ENCODE measurements at places on chromosomes 2 and 18. TPM values are rescaled to one million over a fixed set of nuclear protein-coding genes. Genes with fewer than 3 reads are reported as not detected.

The CNGA3 gene
- not detected for total RNA-seq

The XPO1 gene
- total RNA-seq: 184 TPM

The SLC8A1 gene
- 0.07 TPM for total RNA-seq

- no peaks in the 10 kb centered on the region for H3K27me3 ChIP-seq
- no peak overlapping the region for H3K27ac ChIP-seq
- H3K36me3 ChIP-seq: no peaks in the 10 kb centered on the region
- H3K4me1 ChIP-seq: no peaks in the 10 kb centered on the region
- no peak for DNase-seq
Measured at GRCh38 chr2:140861666-140862065, 1269.2 kb downstream of the LRP1B start.

GRCh38 chr2:40540026-40540425, 88.1 kb upstream of the SLC8A1 start:
- H3K36me3 ChIP-seq: no peaks in the 10 kb centered on the region
- no peaks in the 10 kb centered on the region for H3K4me1 ChIP-seq
- peaks cover 21% of the 10 kb centered on the region for H3K27me3 ChIP-seq
- no peak overlapping the region for H3K27ac ChIP-seq

- no peaks in the 10 kb centered on the region for H3K36me3 ChIP-seq
- H3K27ac ChIP-seq: no peak overlapping the region
- H3K4me1 ChIP-seq: no peaks in the 10 kb centered on the region
Measured at GRCh38 chr2:20113004-20113796, 61.8 kb upstream of the LAPTM4A start.

DNA sequence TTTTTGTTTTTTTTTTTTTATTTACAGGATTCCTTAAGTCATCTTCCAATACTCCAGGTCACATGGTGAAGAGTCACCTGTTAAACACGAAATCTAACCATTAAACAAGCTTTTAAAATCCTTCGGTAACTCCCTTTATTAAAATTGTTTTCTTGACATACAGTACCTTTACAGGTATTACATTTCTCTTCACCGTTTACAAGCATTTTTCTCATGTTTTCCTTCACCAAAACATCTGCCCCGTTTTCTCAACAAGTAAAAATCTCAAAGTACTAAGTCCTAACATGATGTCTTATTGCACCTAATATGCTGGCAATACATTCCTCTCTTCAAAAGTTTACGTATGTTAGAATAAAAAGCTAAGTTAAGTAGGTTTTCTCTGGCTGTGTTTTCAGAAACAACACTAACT, 1.1 kb downstream of the PUM2 start:
- peak overlapping the region; percentile 95 for H3K4me3 ChIP-seq
- DNase-seq: no peak
- H3K27ac ChIP-seq: peak overlapping the region; percentile 92

DNA sequence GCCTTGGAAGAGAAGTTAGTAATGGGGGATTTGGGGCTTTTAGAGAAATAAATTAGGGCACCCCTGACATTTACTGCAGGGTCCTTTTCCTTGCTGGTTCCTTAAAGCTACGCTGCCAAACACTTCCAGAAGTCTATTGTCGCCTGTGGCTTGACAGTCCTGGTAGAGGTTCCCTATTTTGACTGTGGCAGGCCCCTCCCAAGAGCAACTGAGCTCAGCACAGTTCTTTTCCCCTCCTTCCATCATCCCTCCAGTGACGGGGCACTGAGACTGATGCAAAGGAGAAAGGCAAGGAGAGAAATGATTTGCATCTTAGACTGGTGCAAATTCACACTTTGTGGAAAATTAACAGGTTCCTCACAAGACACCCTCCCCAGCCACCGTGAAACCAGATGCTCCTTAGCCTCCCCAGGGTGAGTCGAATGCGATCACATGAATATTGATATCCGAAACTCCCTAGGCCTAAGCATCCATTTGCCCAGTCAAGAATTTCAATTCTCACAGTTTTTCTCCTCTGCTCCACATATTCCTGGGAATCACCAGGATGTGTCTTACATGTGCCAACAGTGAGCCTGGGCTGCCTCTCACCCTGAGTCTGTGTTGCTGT, 45.4 kb downstream of the RABL2A start:
- H3K4me1 ChIP-seq: no peaks in the 10 kb centered on the region
- H3K27me3 ChIP-seq: no peaks in the 10 kb centered on the region
- H3K36me3 ChIP-seq: no peaks in the 10 kb centered on the region
- H3K27ac ChIP-seq: no peak overlapping the region

- H3K4me3 ChIP-seq: no peak overlapping the region
- H3K4me1 ChIP-seq: no peaks in the 10 kb centered on the region
- no peaks in the 10 kb centered on the region for H3K27me3 ChIP-seq
- DNase-seq: no peak
- H3K36me3 ChIP-seq: no peaks in the 10 kb centered on the region
Measured at GRCh38 chr2:86298411-86299390, 38.7 kb downstream of the REEP1 start.

DNA sequence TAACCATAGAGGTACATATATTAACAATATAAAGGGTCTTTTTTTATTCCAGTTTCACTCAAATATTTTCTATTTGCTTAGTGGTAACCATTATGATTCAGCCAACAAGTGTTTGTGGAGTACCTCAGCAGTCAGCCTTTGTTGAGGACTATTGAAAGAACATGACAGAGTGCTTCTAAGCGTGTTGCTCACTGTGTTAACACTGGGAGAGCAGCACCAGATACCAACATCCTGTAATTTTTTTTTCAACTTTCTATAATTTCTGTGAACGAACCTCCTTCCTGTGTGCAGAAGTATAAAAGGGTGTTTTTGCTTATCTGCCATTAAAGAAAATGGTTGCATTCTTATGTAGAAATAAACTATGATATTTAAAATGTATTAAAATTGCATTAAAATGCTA, 239.0 kb downstream of the PHLPP1 start:
- H3K4me3 ChIP-seq: no peak overlapping the region
- no peak overlapping the region for H3K27ac ChIP-seq
- no peaks in the 10 kb centered on the region for H3K4me1 ChIP-seq
- H3K36me3 ChIP-seq: no peaks in the 10 kb centered on the region
- no peaks in the 10 kb centered on the region for H3K27me3 ChIP-seq
- DNase-seq: no peak

The SIGLEC15 gene
- total RNA-seq: not detected

DNA sequence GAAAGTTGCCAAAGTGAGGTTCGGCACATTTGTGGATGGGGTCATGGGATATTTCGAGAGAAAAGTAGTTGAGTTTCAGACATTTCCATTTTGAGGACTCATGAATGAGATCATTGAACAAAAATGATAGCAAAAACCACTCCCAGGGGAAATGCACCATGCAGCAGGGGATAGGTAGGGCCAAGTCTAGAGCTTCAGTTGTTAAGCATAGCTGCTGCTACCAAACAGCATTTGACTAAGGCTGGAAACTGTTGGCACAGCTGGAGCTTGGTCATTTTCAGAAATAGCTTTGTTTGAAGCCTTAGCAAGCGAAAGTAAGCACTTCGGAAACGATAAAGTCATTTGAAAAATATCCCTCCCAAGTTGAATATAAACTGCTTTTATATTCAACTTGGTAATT, 431.8 kb downstream of the SOCS6 start:
- H3K27me3 ChIP-seq: no peaks in the 10 kb centered on the region
- no peaks in the 10 kb centered on the region for H3K36me3 ChIP-seq
- H3K27ac ChIP-seq: no peak overlapping the region
- DNase-seq: no peak

The DCC gene
- total RNA-seq: not detected

DNA sequence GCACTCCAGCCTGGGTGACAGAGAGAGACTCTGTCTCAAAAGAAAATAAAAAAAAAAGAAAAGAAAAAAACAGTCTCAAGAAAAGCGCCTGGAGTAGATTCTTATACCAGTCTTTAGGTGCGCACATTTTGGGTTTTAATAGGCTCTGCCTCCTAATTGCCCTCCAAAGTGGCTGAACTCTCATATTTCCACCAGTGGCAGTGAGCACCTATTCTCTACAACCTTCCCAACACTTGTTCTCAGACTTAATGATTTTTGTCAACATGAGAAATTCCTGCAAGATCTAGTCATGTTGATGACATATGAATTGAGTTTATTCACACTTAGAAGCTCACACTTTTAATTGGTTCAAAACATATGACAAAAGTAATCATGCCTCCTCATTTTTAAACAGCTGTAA, 39.0 kb downstream of the PLB1 start:
- no peak overlapping the region for H3K4me3 ChIP-seq
- H3K27ac ChIP-seq: no peak overlapping the region
- H3K4me1 ChIP-seq: no peaks in the 10 kb centered on the region
- no peaks in the 10 kb centered on the region for H3K36me3 ChIP-seq

DNA sequence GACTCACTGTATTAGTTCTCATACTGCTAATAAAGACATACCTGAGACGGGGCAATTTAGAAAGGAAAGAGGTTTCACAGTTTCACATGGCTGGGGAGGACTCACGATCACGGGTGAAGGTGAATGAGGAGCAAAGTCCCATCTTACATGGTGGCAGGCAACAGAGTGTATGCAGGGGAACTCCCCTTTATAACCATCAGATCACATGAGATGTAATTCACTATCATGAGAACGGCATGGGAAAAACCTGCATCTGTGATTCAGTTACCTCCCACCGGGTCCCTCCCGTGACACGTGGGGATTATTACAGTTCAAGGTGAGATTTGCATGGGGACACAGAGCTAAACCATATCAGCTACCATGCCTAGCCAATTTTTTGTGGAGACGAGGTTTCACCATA, 168.2 kb downstream of the NEDD4L start:
- DNase-seq: no peak
- H3K4me1 ChIP-seq: peaks cover 46% of the 10 kb centered on the region
- H3K4me3 ChIP-seq: no peak overlapping the region
- no peak overlapping the region for H3K27ac ChIP-seq

- H3K36me3 ChIP-seq: no peaks in the 10 kb centered on the region
- no peak for DNase-seq
- H3K4me1 ChIP-seq: no peaks in the 10 kb centered on the region
- H3K27me3 ChIP-seq: no peaks in the 10 kb centered on the region
- no peak overlapping the region for H3K27ac ChIP-seq
- H3K4me3 ChIP-seq: no peak overlapping the region
Measured at GRCh38 chr2:144099780-144100377, 420.0 kb downstream of the ZEB2 start.

The SRBD1 gene
- 20.6 TPM for total RNA-seq

The GAD1 gene
- 11.0 TPM for total RNA-seq

The DES gene
- total RNA-seq: 4.2 TPM

- no peak overlapping the region for H3K27ac ChIP-seq
- no peak for DNase-seq
- H3K4me1 ChIP-seq: no peaks in the 10 kb centered on the region
- H3K27me3 ChIP-seq: no peaks in the 10 kb centered on the region
Measured at GRCh38 chr18:27778441-27778840, 398.5 kb downstream of the CDH2 start.

DNA sequence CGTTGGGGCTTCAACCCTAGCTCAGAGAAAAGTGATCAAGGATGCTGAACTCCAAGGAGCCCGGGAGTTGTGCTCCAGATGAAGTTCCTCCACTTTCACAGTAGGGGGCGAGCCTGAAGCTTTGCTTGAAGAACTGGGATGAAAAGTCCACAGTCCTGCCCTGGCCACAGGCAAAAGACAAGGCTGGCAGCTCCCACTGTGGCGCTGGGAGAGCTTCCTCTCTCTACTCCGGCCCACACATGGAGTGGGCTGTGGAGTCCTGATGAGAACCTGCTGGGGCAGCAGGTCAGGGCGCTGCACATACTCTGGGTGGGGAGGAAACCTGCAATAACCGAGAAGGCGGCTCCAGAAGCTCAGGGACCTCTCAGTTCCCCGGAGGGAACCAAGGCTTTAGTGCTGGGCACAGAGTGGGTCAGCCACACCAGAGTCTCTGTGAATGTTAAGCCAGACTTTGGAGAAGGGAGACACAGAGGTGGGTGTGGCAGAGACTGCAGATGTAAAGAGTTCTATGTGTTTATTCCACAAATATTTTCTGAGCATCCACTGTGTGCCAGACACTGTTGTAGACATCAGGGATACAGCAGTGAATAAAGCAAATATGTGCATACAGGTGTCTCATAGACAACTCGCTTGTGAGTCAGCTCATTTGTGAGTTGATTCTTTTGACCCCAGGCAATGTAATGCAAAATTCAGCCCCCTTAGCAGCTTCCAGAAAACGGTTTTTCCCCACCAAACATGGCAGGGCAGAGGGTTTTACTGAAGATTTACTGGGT, 48.0 kb upstream of the MRPL33 start:
- DNase-seq: peak; percentile 62
- no peak overlapping the region for H3K4me3 ChIP-seq
- peaks cover 29% of the 10 kb centered on the region for H3K4me1 ChIP-seq
- H3K27me3 ChIP-seq: no peaks in the 10 kb centered on the region

DNA sequence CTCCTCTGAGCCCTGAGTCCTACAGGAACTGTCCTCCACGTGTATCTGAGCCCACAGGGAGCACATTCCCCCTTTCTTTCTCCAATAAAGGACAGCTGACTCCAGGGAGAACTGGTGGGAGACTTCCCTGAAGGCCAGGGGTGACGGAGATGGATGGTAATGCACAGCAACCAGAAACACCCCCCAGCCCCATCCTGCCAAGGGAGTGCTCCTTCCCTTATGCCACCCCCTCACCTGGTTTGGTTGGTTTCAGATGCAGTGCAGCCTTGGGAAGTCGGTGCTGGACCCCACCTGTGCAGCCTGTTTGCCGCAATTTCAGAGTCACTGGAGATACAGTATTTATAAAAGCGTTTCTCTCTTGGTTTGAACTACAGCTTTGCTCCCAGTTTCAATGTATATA, 24.0 kb downstream of the GPR55 start:
- peaks cover 33% of the 10 kb centered on the region for H3K27me3 ChIP-seq
- H3K36me3 ChIP-seq: no peaks in the 10 kb centered on the region
- no peak overlapping the region for H3K4me3 ChIP-seq
- DNase-seq: no peak
- peaks cover 13% of the 10 kb centered on the region for H3K4me1 ChIP-seq
- H3K27ac ChIP-seq: no peak overlapping the region

GRCh38 chr2:27014771-27015433, 17.9 kb upstream of the TMEM214 start:
- H3K4me3 ChIP-seq: no peak overlapping the region
- DNase-seq: no peak
- no peaks in the 10 kb centered on the region for H3K36me3 ChIP-seq
- H3K27ac ChIP-seq: no peak overlapping the region

GRCh38 chr2:181517685-181518301, 60.6 kb downstream of the ITGA4 start:
- H3K4me3 ChIP-seq: no peak overlapping the region
- H3K4me1 ChIP-seq: no peaks in the 10 kb centered on the region
- no peak overlapping the region for H3K27ac ChIP-seq
- no peaks in the 10 kb centered on the region for H3K36me3 ChIP-seq

GRCh38 chr2:127618551-127619202, 27.3 kb upstream of the GPR17 start:
- no peaks in the 10 kb centered on the region for H3K27me3 ChIP-seq
- no peak overlapping the region for H3K27ac ChIP-seq
- H3K4me3 ChIP-seq: no peak overlapping the region
- no peak for DNase-seq
- peaks cover 11% of the 10 kb centered on the region for H3K4me1 ChIP-seq

GRCh38 chr2:122737429-122738077, 982.1 kb downstream of the TSN start:
- H3K4me3 ChIP-seq: no peak overlapping the region
- H3K36me3 ChIP-seq: no peaks in the 10 kb centered on the region
- DNase-seq: no peak
- no peaks in the 10 kb centered on the region for H3K4me1 ChIP-seq
- no peaks in the 10 kb centered on the region for H3K27me3 ChIP-seq
